ENCODE measurements at places on chromosomes 6 and 20.
A peak's percentile ranks its signal among the peaks of the same experiment; 100 is the strongest.

DNA sequence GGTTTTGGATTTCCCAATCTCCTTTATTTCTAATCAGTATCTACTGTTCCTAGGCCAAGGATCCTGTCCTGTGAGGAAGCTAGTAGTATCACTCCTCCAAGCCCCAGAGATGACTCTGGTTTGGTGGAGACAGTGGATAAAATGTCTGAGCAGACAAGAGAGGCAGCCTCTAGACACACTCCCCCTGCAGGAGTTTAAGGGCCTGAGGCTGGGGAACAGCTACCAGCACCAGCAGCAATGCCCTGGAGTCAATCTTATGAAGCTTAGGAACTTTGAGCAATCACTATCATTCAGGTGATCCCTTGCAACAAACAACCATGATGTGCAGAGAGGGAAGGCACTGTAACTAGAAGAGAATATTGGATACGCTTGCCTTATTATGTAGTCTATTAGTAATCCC lies 384.7 kb upstream of the ID4 start:
- no peak for DNase-seq

DNA sequence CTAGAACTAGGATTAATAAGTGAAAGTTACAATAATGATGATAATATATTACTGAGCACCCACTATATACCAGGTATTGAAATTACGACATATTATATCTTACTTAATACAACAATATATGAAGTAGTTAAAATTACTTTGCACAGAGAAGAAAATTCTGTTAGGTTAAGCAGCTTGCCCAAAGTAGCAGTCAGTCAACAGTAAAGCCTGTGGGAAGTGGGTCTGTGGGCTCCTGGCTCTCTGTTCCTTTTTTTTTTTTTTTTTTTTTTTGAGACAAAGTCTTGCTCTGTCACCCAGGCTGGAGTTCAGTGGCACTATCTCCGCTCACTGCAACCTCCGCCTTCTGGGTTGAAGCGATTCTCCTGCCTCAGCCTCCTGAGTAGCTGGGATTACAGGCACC lies 4.8 kb upstream of the GTF2H4 start:
- no peak for DNase-seq

DNA sequence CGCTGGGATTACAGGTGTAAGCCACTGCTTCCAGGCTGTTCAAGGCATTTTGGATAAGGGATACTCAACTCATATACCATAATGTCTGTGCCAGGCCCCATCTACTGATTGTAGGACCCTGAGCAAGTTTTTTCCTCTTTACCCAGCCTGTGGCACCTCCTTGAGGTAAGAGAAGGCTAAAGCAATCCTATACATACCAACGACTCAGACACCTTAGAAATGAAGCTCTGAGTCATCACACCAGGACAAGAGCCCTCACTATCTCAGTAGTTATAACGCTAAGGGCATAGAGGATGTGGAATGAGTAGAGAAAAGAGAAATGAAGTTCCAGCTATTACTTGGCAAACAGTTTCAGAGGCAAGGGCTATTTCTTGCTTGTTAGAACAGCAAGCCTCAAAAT lies 16.9 kb downstream of the NDRG3 start:
- DNase-seq = peak; percentile 15

DNA sequence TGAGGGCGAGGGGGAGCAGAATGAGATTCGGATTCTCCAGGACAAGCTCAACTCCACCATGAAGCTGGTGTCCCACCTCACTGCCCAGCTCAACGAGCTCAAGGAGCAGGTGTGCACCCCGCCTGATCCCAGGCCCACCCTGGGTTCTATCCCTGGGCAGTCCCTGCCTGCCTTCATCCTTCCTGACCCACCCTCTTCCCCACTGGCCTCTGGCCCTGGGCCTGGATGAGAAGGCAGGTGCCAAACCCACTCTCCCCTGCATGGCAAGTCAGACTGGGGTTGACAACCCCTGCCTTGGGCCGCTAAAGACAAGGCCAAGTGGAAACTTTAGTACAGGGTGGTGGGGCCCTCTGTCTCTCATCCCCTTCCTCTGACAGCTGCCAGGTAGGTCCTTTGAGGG lies 16.5 kb downstream of the UQCC2 start:
- no peak for DNase-seq

GRCh38 chr6:136315594-136315993 lies 25.9 kb upstream of the BCLAF1 start:
- DNase-seq = no peak

- DNase-seq = no peak
Observed at GRCh38 chr6:11926594-11927407, 85.3 kb upstream of the HIVEP1 start.

DNA sequence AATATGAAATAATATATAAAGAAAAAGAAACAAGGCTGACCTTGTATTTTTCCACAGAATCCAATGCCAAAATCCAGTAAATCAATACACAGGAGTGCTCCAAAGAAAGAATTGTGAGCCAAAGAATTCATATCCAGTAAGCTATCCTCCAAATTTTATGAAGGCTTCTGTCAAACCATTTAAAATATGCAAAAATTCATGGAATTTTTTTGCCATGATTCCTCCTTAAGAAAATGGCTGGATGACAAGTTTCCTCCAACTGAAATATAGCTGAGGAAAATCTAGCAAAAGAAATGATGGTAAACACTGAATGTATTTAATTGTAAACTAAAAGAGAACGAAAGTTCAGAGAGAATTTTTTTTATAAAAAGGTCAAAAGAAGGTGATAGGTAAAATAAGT lies 290.3 kb downstream of the UBE3D start:
- DNase-seq = no peak

- no peak for DNase-seq
Observed at GRCh38 chr6:6348256-6348655, 27.8 kb upstream of the F13A1 start.

DNA sequence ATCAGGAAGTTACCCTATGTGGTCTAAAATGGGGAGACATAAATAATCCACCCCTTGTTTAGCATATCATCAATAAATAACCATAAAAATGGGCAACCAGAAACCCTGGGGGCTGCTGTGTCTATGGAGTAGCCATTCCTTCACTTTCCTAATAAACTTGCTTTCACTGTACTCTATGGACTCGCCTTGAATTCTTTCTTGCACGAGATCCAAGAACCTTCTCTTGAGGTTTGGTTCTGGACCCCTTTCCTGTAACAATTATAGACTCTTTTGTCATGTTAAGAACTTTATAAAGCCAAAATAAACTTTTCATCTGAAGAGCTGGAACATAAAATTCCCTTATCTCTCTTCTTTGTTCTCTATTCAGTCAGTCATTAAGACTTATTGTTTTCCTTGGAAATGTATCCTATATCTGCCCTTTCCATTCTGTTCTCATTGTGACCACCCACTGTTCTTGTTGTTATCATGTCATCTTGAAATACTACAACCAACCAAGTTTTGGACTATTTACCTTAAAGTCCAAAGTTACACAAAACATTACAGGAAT lies 29.3 kb upstream of the ZBTB24 start:
- DNase-seq = no peak

GRCh38 chr6:16322666-16323312 lies 84.4 kb downstream of the GMPR start:
- DNase-seq = peak; percentile 84

DNA sequence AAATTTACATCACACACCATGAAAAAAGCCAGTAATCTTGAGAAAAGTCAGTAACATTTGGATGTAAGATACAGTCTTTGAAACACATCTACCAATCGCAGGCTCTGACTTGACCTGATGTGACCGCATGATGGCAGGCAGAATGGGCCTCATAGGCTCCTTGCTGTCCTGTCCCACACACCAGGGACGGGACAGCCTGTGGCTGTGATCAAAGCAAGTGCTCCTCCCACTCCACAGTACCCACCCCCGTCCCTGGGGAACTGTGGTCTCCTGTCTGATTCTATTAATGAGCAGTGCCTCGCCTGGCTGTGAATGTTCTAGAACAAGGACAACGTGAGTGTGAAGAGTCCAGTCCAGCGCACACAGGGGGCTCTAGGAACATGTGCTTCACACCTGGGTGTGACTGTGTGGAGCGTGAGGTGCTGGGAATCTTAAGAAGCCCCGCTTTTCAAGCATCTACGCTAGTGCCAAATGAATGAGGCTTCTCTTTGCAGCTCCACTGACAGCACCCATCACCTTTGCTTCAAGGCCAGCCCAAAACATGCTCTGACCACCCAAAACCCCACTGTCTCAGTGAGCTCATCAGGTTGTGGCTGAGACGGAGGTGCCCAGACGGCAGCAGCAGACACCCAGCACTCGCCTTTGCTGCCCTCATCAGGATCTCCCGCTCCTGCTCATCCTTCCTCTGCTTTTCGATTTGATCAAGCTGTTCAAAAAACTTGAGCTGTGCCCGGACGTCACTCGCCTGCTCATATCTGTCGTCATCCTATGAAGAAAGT lies 67.1 kb downstream of the TAF4 start:
- no peak for DNase-seq

DNA sequence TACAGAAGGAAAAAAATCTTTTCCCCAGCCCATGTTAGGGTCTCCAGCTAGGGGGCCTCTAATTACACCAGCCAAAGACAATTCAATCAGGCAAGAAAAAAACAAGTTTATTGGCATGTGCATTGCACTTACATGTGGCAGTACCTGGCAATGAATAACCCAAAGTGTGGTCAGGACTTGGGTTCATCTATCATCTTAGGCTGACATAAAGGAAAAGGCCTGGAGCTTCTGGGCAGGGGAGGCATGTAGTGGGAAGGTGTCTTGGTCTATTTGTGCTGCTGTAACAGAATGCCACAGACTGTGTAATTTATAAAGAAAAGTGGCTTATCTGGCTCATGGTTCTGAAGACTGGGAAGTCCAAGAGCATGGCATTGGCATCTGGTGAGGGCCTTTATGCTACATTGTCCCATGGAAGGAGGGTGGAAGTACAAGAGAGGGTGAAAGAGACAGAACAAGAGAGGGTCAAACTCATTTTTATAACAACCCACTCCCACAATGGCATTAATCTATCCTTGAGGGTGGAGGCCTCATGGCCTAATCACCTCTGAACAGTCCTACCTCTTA lies 4.4 kb upstream of the PYGB start:
- DNase-seq = no peak

DNA sequence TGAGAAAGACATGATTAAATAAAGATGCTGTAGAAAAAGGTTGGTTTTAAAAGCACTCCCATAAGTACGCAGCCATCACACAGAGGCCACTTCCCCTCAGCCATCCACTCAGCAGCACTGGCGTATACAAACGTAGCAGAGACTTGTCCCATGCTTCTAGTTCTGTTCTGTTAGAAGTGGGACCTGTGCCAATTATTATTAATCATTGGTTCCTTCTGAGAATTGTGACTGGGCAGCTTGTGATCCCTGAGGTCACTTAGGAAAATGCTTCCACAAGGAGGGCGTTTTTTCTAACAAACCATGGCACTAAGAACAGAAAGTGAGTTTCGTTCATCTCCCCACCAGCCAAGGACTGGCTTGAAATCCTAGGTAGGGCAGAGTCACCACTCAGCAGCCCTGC lies 53.9 kb downstream of the FAM120B start:
- no peak for DNase-seq

GRCh38 chr6:96016334-96017069 lies 728 bp downstream of the FUT9 start:
- DNase-seq = no peak

DNA sequence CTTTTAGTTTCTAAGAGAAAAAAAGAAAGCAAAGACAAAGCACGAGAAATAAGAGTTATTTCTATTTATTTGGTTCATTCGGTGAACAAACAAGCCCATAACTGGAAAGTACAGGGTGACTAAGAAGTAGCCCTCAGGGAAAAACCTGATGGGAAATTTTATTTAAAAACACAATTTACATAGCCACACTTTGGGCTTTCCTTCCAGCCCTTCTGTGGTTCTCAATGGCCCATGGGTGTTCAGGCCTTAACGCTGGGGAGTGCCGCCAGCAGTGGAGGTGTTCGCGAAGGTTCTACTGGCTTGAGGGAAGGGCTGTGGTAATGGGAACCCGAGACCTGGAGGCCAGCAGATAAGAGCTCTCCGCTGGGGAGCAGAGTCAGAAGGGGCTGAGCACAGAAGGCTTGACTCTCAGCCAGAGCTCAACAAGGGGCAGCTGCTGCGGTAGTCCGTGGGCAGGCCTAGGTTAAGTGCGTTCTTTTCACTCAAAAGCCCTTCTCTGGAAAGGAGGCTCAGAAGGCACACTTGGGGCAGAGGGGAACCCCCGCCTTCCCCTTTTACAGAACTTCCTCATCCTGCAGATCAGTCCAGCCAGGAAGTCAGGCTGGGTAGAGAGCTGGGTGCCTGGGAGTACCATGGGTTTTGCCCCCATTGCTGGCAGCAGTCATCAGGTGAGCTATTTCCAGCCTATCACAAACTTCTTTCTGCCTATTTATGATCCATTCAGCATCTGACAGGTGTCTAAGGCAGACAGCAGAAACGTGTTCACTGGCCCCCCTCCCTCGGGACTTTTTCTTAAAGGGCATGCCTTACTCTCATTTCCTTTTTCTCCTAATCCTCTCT lies 8.8 kb upstream of the CD83 start:
- no peak for DNase-seq

GRCh38 chr6:74936886-74937285 lies 269.0 kb downstream of the COL12A1 start:
- DNase-seq = no peak

DNA sequence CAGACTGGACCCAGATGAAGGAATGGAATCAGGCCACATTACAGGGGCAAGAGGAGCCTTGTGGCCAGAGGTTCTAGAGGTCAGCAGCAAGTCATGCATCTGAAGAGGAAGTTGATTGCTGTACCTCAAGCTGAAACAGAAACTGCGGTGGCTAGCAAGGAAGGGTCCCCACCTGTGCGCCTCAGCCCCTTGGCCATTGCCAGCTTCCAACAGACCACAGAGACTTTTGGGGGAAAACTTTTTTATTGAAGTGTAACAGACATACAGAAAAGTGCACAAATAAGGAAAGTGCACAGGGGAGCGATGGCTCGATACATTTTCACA lies 26.8 kb upstream of the SLC9A8 start:
- no peak for DNase-seq

DNA sequence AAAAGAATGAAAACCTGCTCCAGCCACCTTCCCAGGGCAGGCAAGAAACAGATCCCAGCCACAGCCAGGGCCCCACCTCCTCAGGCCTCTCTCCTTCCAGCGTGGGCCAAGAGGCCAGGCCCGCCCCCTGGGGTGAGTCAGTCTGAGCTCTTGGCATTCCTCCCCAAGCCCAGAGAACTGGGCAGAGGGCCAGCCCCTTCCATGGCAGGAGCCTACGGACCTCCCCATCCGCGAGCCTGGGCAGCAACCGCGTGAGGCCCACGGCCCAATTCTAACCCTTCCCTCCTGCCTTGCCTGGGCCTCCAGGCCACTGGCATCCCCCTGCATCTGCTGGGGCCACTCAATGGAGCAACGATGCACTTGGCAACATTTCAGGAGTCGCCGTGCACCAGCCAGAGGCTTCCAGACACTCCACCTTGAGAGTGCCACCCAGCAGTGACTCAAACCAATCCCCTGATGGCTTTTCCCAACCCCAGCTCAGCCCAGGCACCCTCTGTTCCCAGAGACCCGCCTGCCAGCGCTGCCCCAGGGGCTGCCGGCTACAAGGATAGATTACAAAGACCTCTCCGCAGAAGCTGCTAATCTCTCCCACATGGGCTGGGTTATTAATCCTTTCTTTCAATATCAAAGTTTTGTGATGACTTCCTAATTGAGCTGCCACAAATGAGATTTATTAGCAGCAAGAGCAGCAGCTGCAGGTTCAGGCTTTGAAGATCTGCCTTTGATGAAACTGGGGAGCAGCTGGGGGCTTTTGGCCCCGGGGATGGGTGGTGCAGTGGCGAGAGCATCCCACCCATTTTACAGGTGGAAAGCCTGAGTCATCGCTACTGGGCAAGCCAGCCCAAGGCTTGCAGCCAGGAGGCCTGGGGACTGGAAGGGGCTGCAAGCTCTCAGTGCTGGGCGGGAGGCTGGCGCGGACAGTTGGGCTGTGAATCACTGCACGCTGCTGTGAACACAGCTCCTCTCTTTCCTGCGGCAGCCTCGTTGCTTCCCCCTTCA lies 85.7 kb downstream of the NFATC2 start:
- DNase-seq = no peak
